Endothelial cell (in vitro differentiated cells): ENCODE measurements at places on chromosomes 2 and 18. TPM values are rescaled to one million over a fixed set of nuclear protein-coding genes. Genes with fewer than 3 reads are reported as not detected.

DNA sequence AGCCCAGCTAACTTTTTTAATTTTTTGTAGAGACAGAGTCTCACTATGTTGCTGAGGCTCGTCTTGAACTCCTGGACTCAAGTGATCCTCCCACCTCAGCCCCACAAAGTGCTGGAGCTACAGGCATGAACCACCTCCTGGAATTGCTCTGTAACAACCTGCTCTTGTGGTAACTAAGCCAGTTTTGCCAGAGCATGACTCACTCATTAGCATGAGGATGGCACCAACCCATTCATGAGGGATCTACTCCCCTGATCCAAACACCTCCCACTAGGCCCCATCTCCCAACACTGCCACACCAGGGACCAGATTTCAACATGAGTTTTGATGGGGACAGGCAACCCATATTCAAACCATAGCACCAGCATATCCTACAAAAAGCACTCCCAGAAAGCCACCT lies 348.9 kb upstream of the RAB12 start:
- no peak for DNase-seq

DNA sequence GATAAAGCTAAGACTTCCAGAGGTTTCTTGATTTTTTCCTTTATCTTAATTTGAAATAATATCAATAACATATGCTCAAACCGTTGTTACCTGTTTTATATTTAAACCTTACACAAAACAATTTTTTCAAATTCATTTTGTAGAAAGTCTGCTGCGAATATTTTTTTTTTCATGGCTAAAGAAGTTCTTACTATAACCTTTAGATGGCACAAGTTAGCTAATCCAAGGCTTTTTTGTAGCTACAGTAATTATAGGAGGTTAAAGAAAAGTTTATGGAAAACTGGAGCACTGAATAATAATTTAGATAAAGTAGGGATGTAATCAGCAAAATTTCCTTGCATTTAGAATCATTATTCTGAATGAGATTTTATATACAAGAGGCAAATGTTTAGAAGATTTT lies 78.0 kb upstream of the PNPT1 start:
- DNase-seq, result no peak

DNA sequence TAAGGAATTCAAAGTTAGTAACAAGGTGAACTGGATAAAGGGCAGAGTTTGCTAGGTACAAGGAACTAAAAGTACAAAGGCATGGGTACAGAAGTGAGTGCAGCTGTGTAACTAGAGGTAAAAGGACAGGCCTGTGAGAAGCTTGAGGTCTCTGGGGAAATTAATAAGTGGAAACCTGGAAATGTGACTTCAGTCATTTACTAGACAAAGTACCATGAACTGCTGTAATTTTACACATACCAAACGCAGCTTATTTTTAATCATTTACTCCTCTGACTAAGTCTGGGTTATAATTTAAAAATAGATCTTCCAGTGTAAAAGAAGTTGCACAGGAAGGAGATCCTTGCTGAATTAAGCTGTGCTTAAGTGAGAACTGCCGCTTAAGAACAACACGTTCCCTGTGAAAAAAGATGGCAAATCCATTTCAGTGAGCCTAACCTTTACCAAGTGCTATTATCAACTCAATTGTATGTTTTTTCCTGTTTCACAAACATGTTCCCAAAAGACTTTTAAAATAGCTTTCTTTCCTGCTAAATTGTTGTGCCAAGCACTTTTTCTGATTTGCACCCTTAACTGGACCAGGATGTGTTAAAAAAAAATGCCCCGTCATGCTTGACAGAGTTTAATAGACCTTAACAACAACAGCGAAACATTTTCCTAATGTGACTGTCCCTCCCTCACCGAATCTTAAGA lies 44.3 kb downstream of the CALCRL start:
- no peak for DNase-seq

- DNase-seq, result no peak
These were observed 16.2 kb downstream of the PSTPIP2 start for GRCh38 chr18:46055838-46056230.

The GMCL1 gene
- total RNA-seq, result 8.6 TPM
